Activated CD4-positive, alpha-beta T cell treated with anti-CD3 and anti-CD28 coated beads for 36 hours (primary cell): ENCODE measurements at places on chromosomes 1 and 21. TPM values are rescaled to one million over a fixed set of nuclear protein-coding genes. Genes with fewer than 3 reads are reported as not detected.

DNA sequence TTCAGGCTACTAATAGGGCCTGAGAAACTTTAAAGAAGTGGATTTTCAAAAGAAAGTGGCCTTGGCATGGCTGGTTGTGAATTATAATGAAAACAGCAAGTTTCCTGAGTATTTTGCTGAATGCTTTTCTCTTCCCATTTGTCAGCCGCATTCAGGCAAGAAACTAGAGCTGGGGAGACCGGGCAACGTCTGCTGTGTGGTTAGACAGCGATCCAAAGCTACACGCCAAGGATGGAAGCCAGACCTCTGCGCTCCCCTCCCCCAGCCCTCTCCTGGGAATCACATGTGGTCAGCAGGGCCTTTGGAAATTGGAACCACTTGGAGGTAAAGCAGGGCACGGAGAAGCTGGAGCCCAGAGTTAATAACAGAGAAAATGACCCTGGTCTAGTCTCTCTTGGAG is 114.1 kb upstream of the CD34 start:
- DNase-seq = no peak

The GOLT1A gene
- total RNA-seq = 0.69 TPM

GRCh38 chr21:46220847-46221246 is 7.7 kb downstream of the LSS start:
- DNase-seq = no peak

The TNFRSF14 gene
- total RNA-seq = 135 TPM

DNA sequence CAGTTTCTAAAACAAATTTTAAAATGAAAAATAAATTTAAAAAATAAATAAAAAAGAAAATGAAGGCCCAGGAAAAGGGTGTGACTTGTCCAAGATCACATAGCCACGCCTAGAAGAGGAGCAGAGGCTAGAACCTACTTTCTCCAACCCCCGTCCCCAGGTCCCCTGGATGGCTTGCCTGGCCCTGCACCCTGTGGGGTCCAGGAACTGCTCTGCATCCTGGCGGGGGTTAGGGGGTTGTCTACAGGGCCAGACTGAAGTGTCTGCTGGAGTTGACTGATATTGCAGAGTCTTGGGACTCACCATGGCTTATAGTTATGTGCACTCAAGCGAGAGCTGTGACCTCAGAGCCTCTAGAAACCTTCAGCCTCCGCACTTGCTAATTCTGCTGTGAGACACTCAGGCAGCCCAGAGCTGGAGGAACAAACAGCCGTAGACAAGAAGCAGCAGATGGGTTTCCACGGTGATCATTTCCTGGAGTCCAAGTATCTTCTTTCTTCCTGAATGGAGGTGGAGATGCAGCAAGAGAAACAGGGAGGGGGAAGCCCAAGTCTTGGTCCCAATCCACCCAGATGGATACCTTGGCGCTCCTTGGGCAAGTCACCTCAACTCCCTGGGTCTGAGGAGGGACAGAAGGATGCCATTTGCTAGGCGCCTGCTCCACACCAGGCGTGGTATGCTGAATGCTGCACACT is 5.2 kb upstream of the EXTL1 start:
- no peak for DNase-seq
